ENCODE measurements at places on chromosomes 3 and 15.

DNA sequence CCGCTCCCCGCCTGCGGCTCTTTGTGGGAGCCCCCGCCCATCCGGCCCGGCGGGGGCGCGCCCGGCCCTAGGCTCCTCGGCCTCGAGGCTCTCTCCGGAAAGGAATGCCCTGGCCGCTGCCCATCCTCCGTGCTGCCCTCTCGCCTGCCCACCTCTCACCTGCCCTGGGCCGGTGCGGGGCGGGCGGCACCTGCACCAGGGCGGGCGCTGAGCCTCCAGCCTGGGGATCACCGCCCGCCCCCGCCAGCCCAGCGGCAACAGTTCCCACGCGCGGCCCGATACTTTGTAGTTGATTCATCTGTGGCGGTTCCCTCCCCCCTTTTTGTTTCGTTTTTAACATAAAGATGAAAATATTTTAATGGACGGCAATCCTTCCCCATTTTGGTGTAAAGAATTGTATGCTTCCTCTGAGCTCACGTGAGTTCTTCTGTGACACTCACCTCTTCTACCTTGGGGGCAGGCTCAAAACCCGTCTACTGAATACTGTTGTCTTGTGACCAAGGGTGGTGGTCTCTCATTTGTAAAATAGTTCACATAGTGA lies 1.9 kb downstream of the KLF13 start:
- peak; percentile 90 for DNase-seq

- DNase-seq: no peak
Observed at GRCh38 chr3:181554233-181554765, 157.4 kb upstream of the SOX2 start.

- DNase-seq: no peak
Observed at GRCh38 chr3:176088962-176089383, 1108.3 kb downstream of the TBL1XR1 start.

GRCh38 chr3:102031834-102032233 lies 182.5 kb downstream of the NFKBIZ start:
- no peak for DNase-seq

DNA sequence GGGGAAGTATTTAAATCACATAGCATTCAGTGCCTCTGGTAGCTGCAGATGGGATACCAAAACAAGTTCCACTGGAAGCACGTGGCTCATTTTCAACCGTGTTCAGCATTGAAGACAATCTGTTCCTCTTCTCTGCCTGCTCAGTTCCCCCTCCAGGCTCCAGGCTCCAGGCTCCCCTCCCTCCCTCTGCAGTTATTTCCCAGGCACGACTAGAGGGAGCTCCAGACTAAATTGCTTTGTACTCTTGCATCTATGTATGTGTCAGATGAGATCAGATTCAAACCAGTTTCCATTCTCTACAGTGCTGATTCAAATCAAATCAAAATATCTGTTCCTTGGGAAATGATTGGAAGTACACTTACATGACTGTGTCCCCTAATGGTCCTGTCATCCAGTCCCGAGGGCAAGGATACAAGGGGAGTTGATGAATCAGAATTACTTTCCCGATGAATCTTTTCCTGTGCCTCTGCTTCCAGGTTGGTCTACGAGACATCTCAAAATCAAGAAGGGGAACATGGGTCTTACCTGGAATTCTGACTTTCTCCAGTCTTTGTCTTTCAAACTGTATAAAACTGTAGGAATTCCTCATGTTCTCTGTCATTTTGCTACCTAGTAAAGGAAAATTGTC lies 600.5 kb downstream of the EDEM1 start:
- DNase-seq: no peak

DNA sequence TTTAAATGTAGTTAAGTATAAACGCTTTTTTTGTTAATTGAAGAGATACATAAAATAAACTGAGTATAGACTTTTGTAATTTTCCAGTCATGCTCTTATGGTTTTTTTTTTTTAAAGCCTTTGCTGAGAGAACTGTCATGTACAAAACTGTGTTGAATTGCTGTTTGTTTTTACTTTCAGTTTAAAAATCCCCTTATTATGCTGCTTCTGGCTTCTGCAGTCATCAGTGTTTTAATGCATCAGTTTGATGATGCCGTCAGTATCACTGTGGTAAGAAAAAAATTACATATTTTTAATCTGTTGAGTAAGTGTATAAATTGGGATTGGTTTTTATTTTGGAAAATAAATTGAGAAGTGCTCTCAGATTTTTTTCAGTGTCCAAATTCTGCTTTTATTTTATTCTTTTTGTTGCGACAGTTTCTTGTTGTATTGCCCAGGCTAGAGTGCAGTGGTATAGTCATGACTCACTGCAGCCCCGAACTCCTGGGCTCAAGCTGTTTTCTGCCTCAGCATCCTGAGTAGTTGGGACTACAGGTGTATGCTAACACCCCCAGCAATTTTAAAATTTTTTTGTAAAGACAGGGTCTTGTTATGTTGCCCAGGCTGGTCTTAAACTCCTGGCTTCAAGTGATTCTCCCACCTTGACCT lies 40.7 kb downstream of the ATP2C1 start:
- DNase-seq: no peak

GRCh38 chr15:66842710-66843441 lies 140.8 kb downstream of the SMAD6 start:
- no peak for DNase-seq

DNA sequence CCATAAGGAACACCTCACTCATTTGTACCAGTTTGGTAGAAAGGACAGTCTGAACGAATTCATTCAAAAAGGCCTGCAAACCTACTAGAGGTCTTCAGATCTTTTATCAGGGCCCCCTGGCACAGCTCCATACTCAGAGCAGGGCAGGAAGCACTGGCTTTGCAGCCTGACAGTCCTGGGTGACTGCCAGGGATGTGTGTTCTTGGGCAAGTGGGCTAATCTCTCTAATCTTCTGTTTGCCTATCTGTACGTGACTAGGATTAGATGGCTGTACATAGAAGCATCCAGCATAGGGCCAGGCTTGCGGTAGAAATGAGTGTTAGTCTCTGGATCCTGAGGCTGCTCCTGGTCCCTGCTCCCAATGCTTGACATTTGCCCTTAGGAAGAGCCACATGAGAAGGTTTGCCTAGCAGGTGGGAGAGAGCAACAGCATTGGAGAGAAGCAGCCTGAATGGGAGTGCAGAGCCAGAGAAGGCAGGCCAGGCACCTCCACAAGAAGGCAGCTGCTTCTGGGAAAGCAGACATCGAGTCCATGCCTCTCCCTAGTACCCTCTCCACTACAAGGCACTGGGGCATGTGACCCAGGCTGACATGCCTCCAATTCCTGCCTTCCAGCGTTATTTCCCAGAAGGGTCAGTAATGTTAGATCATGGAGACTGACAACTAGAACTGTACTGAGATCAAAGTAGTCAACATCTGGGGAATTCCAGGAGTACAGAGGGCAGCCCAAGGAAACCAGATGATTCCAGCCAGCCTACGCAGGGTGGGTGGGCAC lies 1.0 kb upstream of the CXCR6 start:
- no peak for DNase-seq

DNA sequence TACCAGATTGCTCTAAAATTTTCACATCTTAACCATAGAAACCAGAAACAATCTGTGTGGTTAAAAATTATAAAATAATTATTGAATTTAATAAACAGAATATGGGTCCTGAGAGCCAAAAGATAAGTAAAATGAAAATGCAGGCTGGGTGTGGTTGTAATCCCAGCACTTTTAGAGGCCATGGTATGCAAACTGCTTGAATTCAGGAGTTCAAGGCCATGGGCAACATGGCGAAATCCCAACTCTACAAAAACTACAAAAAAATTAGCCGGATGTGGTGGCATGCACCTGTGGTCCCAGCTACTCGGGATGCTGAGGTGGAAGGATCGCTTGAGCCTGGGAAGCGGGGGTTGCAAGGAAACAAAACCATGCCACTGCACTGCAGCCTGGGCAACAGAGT lies 236.1 kb downstream of the STAG1 start:
- no peak for DNase-seq

- DNase-seq: no peak
Observed at GRCh38 chr3:61371123-61371522, 119.9 kb upstream of the FHIT start.

DNA sequence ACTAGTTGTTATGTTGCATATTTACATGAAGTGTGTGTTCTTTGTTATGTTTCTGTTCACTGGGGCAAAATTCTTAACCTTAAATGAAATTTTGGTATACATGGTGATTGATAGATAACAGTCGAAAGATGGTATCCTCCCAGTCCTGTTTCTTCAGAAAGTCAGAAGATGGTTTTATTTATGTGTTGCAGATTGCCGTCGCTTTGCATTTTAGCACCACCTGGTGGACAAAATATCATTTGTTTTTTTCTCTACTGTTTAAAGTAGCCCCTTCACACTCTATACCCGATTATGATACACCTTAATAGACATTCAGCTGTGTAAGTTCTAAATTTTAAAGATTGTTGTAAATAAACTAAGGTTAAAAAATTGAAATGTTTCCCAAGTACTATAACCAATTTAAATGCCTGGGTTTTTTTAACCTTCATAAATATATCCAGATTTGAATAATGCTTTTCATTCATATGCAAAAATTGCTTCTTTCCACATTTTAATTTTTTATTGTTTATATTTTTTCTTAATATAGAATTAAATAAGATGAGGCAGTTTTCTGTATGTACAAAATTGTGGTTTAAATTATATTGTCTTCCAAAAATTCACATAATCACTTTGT lies 152.2 kb downstream of the ALCAM start:
- no peak for DNase-seq

DNA sequence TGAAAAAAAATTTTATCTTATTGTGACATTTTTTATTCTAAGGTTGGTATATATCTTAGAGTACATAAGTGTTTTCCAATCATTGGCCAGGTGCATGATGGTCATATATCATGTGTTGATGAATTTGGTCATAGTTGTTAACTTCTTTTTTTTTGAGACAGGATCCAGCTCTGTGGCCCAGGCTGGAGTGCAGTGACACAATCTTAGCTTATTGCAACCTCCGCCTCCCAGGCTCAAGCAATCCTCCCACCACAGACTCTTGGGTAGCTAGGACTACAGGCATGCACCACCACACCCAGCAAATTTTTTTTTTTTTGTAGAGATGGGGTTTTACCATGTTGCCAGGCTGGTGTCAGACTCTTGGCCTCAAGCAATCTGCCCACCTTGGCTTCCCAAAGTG lies 44.0 kb downstream of the PCCB start:
- no peak for DNase-seq

DNA sequence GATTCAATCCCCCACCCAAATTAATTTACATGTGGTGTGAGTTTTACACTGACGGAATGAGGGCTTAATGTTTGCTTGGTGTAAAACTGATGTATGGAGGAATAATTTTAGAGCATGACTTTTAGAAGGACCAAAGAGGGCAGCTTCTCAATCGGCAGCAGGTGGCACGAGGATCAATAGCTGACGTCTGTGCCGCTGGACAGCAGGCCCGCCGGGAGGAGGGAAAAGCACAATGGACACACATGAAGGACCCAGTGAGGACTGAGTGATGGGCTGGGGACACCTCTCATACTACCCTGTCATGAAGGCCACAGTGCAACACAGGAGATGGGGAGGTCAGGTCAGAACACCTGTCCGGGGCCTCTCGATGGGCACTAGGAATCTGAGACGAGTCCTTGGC lies 61.4 kb upstream of the NSMCE3 start:
- DNase-seq: no peak

All from stimulated activated naive CD4-positive, alpha-beta T cell treated with Interleukin-2 at 50 U/mL for 16 hours (primary cell).